ENCODE measurements at places on chromosomes 2 and 18.

- no peak for DNase-seq
Measured at GRCh38 chr2:95260028-95261023, 13.9 kb upstream of the PROM2 start.

GRCh38 chr18:10006311-10006893 is 92.6 kb downstream of the VAPA start:
- peak; percentile 36 for DNase-seq

DNA sequence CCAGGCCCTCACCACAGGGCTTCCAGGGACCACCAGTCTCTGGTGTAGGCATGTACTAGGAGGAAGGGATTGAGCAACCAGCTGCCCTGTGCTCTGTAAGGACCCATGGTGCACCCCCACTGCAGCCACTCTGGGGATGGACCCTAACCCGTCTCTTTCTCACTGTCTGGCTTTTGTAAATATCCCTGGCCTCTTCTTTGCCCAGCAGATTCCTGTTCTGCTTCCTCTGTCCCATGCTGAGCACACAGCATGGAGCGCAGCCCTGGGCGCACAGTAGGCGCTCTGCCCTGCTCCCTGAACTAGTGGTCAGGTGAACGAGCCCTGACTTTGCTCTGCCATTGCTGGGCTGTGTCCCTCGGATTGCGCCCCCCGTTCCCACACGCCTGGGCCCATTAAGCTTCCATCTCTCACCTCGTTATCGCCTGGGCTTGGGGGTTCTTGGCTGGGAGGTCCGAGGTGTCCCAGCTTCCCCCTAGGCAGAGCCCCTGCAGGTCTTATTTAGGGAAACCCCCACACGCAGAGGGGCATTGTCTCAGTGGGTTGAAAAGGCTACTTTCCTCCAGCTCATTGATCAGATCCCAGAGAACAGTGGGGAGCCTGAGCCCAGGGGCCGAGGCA is 162.1 kb downstream of the MYCN start:
- DNase-seq = no peak

DNA sequence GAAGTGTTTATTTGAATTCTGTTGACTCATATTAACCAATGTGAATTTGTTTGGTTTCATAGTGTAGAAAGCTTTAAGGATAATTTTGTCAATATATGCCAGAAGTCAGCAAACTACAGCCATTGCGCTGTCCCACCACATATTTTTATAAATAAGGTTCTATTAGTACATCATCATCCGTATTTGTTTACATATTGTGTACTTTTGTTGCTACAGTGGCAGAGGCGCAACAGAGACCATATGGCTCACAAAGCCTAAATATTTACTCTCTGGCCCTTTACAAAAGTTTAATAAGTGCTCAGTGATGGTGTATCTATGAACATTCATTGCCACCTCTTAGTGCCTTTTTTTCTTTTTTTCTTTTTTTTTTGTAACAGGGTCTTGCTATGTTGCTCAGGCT is 6.4 kb downstream of the ERLEC1 start:
- no peak for DNase-seq

- no peak for DNase-seq
Measured at GRCh38 chr2:146986161-146986560, 858.7 kb upstream of the ACVR2A start.

DNA sequence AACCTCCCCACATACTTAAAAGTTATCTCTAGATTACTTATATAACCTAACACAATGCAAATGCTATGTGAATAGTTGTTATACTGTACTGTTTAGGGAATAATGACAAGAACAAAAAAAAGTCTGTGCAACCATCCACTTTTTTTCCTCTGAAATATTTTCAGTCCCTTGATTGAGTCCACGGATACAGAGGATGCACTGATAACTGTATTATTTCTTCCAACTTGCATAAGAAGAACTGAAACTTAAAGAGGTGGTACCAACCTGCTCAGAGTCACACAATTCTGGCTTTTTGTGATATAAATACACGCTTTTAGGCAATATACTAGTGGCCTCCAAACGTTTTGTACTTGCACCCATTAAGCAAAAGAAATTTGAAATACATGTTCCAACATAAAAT is 1.4 kb downstream of the SMC6 start:
- DNase-seq = no peak

DNA sequence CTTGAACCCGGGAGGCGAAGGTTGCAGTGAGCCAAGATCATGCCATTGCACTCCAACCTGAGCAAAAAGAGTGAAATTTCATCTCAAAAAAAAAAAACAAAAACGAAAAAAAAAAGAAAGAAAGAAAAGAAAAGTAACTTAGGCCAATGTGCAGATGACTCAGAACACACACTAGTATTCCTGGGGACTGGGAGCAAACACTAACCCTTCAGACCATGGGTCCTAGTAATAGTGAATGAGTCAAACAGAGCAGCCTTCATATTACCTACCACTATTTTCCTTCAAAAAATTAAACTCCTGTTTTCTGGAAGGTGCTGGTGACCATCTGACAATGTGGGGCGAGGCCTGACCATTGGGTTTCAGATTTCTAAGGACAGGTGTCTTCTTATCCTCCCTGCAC is 253.4 kb downstream of the PIEZO2 start:
- DNase-seq = no peak

- DNase-seq = no peak
Measured at GRCh38 chr2:130319536-130319935, 23.2 kb upstream of the IMP4 start.

DNA sequence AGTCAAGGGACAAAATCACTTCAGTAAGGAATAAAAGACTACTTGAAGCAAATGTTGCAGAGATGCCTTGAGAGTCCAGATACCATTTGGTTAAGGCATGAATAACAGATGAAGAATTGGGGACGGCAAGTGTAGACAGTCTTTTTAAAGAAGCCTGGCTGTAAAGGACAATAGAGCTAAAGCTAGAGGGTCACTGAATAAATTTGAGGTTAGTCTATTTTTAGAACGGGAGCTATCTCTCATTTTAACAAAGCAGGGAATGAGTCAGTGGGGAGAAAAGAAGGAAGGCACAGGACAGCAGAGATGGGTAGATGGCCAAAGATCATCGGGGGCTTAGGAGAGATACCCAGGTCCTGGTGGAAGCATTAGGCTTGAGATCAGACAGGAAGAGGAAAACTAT is 30.6 kb upstream of the CHN1 start:
- no peak for DNase-seq

DNA sequence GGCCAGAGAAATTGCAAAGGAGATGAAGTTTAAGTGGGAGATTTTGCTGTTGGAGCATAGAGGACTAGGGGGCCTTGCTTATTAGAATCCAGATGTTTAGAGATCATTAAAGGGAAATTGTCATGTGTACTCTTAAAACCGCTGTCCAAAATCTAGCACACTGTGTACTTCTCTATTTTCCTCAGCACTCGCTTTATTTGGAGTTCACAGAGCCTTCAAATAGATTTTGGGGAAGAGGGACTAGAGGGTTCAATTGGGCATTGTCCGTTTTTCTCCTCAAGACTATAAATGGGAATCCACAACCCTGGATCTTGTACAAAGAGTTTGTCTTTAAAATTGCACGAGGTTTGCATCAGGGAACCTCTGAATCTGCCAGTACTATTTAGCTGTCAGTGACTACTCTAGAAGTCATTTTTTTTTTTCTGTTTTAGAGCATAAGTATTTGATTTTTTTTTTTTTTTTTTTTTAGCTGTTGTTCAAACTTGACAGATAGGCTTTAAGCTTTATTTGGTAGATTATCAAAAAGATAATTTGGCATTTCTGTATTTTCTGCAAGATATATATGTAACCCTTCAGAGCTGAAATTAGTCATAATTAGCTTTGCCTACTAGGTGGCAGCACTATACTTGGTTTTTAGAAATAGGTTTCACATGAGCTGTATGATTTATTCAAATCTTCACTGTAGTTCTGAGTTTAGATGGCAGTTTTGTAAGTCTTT is 14.2 kb downstream of the PMS1 start:
- no peak for DNase-seq

DNA sequence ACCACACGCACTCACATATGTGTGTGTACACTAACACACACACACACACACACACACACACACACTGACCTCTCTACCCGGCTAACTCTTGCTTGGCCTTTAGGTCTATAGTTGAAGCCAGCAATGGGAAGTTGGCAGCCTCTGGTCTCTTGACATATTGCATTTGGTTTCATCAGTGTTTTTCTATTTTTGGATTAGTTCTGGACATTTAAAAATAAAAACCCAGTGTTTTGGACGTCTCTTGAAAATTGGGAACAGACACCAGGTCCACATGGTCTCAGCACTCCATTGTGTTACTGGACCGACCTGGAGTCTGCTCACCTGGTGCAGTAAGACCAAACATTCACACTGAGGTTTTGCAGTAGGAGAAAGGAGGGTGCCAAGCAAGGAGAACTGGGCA is 50.4 kb upstream of the AFF3 start:
- no peak for DNase-seq

DNA sequence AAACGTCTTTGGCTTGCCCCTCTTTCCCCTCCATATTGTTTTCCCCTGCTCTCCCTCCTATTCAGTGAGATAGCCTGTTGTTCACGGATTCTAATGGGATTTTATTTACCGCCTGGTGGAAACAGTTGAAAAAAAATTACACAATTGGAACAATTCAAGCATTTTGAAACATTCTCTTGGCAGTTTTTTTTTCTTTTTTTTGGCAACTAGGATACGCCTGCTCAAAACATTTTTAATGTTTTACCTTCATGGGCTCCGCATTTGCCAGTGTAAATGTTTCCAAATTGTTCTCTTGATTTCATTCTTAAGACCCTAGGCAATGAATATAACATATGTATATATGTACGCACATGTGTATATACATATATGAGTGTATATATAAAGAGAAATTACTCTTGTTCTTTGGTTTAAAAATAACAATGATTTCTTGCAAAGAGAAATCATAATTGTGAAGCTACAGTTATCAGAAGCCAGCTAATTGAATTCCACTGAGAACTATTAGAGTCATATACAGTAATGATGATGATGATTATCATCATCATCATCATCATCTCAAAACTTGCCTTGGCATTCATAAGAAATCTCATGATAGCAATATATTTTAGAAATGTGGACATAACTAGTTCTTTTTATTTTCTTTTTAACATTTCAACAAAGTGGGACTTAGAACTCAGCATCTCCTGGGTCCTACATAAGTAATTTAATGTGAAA is 146.7 kb downstream of the LTBP1 start:
- DNase-seq = no peak

DNA sequence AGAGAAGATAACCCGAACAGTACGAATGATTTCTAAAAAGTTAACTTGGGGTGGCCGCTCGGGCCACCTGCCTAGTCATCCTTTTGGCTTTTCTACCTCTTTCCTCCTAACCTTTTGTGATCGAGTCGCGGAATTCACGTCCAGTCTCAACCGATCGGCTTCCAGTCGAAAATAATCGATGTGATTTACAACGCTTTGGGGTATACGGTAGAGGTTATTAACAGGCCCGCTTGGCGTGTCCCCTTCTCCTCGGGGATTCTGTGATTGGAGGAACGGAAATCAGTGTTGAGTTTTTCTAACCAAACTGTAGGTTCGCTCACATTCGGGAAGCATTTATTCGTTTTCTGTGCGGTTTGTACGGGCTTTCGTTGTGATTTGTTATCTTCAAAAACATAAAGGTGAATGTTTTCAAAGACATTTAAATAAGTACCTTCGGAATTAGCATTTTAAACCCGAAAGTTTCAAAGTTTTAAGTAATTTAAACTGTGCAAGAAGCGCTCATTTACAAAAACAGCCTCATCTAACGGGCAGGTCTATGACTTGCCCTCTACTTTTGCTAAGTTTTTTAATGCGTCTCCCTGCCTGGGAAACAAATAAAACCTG is 588 bp upstream of the FOXI3 start:
- no peak for DNase-seq

DNA sequence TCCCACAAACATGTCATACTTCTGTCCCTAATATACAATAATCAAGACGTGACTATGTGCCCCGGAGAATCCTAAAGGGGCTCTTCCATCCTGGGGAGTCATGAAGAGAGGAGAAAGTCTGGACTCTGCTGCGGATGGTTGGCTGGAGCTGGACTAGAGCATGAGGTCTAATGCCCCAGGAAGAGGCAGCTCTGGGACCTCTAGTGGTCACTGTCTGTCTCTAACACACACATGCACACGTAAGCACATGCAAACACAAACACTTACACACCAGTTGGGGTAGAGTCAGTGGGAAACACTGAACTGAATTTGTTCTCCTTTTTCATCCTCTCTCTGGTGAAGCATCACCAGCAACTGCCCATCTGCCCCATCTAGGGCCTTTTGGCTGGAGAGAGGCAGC is 271.6 kb downstream of the TDRD15 start:
- DNase-seq = no peak

DNA sequence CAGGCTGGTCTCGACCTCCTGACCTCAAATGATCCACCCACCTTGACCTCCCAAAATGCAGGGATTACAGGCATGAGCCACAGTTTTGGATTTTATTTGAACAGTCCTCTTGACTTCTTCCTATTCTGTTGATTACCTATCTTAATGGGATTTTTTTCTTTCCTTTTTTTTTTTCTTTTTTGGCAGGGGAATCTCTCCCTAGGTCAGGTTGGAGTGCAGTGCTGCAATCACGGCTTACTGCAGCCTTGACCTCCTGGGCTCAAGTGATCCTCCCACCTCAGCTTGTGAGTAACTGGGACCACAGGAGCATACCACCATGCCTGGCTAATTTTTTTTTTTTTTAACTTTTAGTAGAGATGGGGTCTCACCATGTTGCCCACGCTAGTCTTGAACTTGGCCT is 2.8 kb downstream of the MTHFD2 start:
- DNase-seq = no peak

Data from CD4-positive, alpha-beta T cell treated with Interleukin-1 beta for 1 hour (primary cell).